Activated CD4-positive, alpha-beta T cell treated with anti-CD3 and anti-CD28 coated beads, Interleukin-2, amount 50 U/mL, for 1 hour (primary cell): ENCODE measurements at places on chromosomes 5 and 9.

- no peak for DNase-seq
Observed at GRCh38 chr9:91177661-91178280, 183.9 kb downstream of the AUH start.

- no peak for DNase-seq
Observed at GRCh38 chr5:30667293-30667692, 526.2 kb upstream of the CDH6 start.

- no peak for DNase-seq
Observed at GRCh38 chr9:83960991-83961390, 19.0 kb downstream of the HNRNPK start.

GRCh38 chr5:71977311-71977710 is 130.0 kb upstream of the MAP1B start:
- no peak for DNase-seq
